ENCODE measurements at places on chromosomes 1 and 21. TPM values are rescaled to one million over a fixed set of nuclear protein-coding genes. Genes with fewer than 3 reads are reported as not detected.

The LCE2C gene
- total RNA-seq: not detected

The NBPF6 gene
- total RNA-seq: not detected

The KRTAP12-3 gene
- total RNA-seq: not detected

The IVL gene
- not detected for total RNA-seq

The ST6GALNAC5 gene
- total RNA-seq: not detected

The SELENOF gene
- total RNA-seq: 139 TPM

The CCDC30 gene
- 2.3 TPM for total RNA-seq

The CDC42BPA gene
- total RNA-seq: 2.1 TPM

DNA sequence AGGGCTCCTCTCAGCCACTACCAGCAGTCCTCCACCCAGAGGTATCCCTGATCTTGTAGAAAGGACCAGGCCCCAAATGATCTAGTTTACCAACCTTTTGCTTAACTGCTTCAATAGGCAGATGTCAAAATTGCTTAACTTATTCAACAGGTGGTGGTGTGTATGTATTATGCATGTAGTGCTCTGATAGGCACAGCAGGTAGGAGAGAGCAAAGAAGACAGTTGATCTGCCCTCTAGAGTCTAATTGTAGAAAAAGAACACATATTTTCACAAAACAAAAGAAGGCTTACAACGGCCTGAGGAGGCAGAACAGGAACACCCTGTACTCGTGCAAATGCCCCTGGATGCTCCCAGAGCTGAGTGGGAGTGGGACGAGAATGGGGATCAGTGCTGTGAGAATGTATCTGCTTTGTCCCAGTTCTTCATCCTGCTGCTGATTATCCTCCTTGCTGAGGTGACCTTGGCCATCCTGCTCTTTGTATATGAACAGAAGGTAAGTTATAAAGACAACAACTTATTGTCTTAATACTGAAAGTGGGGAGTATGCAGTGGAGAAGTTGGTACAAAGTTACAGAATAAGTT lies 21.1 kb downstream of the CD53 start:
- DNase-seq: no peak

DNA sequence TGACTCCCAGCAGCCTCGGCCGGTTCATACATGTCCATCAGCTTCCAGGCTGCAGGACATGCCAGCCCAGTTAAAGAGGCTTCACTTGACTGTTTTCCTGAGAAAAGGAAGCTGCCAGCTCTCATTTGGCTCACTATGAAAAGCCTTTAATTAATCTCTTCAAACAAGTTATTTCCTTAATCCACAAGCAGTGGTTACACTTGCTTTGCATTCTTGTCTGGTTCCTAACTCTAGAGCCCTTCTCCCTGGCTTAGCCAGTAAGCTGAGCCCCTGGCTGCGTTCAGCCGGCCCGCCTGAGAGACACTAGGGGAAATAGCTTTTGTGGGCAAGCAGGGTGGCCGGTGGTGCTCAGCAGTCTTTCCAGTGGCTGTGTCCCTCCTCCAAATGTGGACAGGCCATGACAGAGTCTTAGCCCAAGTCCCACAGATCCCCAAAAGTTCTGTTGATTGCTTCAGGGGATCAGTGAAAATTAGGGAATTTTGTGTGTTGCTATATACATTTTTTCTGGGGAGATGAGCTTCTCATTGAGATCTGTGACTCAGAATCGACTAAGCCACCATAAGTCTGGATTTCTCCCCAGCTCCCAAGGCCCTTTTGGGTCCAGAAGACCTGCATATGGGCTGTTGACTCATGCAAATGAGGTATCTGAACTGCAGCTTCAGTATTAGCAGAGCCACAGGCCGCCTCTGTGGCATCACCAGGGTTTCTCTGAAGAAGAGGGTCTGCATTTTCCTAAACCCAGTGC lies 10.1 kb downstream of the ATF3 start:
- no peak for DNase-seq

GRCh38 chr1:32470991-32471694 lies 6.3 kb downstream of the ZBTB8B start:
- peak; percentile 10 for DNase-seq

- DNase-seq: no peak
Observed at GRCh38 chr1:172909606-172910326, 141.0 kb downstream of the TNFSF18 start.

DNA sequence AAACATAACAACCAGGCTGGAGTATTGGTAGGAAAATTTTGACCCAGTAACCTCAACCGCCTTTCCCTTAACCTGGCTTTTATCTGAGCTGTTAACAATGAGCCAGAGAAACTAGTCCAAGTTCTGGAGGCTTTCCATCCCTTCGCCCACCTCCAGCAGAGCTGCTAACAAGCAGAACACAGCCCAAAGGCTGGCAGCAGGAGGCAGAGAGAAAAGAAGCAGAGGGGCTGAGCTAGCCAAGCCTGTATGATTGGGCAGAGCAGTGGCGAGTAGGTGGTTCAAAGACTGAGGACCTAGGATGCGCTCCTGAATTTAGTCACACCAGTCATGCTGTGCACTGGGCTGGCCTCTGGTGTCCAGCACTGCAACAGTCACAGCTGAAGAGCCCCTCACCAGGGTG lies 123.0 kb downstream of the TNR start:
- no peak for DNase-seq

DNA sequence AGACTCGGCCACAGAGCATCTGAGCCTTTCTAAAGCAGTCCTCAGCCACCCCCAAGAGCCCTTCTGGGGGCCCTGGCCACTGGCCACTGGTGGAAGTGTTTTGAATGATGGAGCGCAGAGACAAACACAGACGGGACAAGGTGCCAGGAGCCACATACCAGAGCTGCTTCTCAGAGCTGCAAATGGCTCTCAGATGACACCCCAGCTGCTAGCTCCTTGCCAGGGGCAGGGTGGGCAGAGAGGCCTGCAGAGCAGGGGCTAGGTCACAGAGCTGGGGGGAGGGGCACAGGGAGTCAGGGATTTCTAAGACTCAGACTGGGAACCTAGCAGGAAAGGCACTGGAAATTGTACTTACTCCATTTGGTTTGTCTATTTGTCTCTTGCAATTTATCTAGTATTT lies 30.4 kb downstream of the KCNN3 start:
- no peak for DNase-seq

- DNase-seq: no peak
Observed at GRCh38 chr1:6507037-6507428, 15.6 kb upstream of the PLEKHG5 start.

- DNase-seq: peak; percentile 78
Observed at GRCh38 chr1:234730770-234731568, 121.0 kb upstream of the IRF2BP2 start.

GRCh38 chr1:19240673-19241538 lies 10.4 kb downstream of the EMC1 start:
- peak; percentile 81 for DNase-seq

DNA sequence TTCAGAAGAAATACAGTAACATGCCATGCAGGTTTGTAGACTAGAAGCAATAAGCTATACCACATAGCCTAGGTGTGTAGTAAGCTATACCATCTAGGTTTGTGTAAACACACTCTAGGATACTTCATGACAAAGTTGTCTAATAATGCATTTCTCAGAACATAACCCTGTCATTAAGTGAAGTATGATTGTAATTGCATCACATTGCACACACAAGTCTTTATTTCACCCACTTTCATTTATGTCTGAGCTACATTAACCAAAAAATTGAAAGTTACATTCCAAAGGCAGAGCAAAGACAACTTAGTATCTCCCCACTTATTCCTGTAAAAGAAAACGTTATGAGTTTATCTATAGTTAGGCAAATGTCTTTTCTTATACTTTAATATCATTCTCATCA lies 64.5 kb upstream of the ATF3 start:
- DNase-seq: no peak

GRCh38 chr21:45580181-45580575 lies 37.9 kb upstream of the SLC19A1 start:
- peak; percentile 3 for DNase-seq

GRCh38 chr1:6965935-6966241 lies 180.6 kb downstream of the CAMTA1 start:
- no peak for DNase-seq

DNA sequence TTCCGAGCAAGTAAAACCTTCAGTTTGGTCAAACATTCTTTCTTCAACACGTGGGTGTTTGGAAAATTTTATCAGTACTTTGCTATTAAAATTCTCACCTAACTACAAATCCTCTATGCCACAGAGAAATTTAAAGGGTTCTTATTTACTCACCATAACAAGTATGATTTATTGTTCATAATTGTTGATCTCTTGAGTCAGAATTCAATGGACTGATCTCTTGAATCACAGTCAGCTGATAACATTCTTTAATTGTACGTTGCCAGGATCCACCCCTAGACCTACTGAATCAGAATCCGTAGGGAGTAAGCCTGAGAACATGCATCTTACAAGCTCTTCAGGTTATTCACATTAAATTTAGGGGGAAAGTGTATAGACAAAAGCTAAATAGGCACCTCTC lies 51.2 kb downstream of the DIPK1A start:
- no peak for DNase-seq

- DNase-seq: peak; percentile 61
Observed at GRCh38 chr1:179141592-179142251, 59.9 kb downstream of the TOR3A start.

GRCh38 chr21:42111811-42112210 lies 40.7 kb downstream of the UMODL1 start:
- no peak for DNase-seq

GRCh38 chr1:205676002-205676401 lies 4.3 kb downstream of the SLC45A3 start:
- no peak for DNase-seq

- DNase-seq: no peak
Observed at GRCh38 chr1:24047110-24047477, 64.8 kb downstream of the MYOM3 start.

DNA sequence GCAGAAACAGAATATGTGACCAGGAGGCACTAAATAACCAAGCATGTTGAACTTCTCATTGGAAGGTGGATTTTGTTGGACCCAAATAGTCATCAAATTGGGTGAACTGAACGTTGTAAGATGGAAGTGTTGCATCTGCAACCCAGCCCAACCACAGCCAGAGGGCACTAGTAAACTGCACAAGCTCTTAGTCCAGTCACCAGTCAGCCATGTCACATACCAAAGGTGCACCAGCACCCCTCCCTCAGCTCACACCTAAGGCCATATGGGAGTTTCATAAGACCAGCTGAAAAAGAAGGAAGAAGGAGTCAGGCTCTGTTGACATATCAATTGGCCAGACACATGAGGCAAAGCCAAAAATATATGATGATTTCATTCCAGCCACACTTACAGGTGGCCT lies 481.7 kb upstream of the NR5A2 start:
- DNase-seq: no peak

- no peak for DNase-seq
Observed at GRCh38 chr21:27647921-27648320, 681.0 kb upstream of the ADAMTS5 start.

GRCh38 chr1:46592823-46593222 lies 11.2 kb downstream of the MKNK1 start:
- no peak for DNase-seq

GRCh38 chr21:44517175-44517899 lies 22.7 kb downstream of the KRTAP10-1 start:
- DNase-seq: peak; percentile 44

- no peak for DNase-seq
Observed at GRCh38 chr1:209805341-209805781, 581 bp downstream of the IRF6 start.

DNA sequence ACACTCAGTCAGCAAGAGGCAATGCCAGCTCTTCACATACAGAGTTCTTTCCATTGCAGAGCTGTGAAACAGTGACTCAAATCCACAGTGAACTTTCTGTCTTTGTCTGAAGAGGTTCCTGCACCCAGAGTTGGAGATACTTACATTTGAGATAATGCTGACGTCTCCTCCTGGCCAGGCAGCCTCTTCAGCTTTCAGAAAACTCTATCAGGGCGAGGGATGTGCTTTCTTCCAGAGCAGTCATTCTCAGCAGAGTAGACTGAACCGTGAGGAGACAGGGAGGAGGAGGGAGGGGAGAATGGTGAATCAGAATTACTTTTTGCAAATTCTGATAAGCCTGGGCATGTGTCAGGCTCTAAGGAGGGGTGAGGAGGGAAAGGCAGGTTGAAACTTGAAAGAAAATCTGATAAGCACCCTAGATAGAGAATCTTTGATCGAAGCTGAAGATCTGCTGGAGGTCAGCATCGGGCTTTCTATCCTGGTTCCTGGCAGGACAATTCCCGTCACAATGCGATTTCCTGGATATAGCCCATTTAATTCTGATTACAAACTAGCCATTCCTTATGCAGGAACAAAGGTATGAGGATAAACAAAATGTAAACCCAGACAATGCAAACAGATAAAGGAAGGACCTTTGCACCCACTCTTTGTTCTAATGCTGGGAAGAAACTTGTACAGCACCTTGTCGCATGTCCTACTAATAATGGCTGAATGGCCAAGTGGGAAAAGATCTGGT lies 18.9 kb upstream of the NID1 start:
- DNase-seq: peak; percentile 21

DNA sequence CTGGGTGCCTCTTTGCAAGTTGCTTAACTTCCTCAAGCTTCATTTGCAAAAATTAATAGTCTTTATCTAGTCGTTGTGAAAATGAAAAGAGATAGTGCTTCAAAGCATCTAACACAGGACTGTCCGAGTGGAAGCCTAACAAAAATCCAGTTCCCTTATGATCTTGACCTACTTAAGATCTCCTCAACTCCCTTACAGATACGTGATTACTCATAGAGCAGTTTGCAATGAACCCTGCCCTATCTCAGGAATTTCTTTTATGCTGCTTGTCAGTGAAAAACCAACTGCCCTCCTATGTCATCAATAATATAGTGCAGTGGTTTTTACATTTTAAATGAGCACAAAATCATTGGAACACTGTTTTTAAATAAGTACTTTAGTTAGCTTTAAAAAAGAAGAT lies 314.3 kb downstream of the BACH1 start:
- DNase-seq: no peak

- no peak for DNase-seq
Observed at GRCh38 chr1:229238674-229239415, 32.1 kb upstream of the RAB4A start.

GRCh38 chr1:193730017-193730416 lies 543.6 kb upstream of the B3GALT2 start:
- DNase-seq: no peak

GRCh38 chr1:89195476-89195875 lies 3.3 kb downstream of the GBP4 start:
- DNase-seq: no peak

DNA sequence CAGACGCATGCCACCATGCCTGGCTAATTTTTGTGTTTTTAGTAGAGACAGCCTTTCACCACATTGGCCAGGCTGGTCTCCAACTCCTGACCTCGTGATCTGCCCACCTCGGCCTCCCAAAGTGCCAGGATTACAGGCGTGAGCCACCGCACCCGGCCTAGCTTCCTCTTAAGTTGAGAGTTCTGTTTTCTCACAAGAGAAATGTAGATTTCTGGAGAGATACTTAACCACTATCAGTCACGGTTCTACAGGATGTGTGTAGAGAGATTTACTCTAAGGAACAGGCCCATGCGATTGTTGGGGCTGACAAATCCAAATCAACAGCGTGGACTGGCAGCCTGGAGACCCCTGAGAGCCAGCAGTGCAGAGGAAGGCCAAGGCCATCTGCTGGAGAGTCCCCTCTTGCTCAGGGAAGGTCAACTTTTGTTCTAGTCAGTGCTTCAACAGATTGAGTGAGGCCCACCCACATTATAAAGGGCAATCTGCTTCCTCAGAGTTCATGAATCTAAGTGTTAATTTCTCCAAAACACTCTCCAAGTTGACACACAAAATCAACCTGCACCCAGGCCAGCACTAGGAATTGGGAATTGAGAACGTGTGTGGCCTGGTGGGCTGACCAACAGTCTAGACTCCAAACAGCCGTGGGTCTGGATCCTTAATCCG lies 38.7 kb downstream of the CHAF1B start:
- no peak for DNase-seq
